Myocyte (in vitro differentiated cells): ENCODE measurements at places on chromosomes 5 and 9. TPM values are rescaled to one million over a fixed set of nuclear protein-coding genes. Genes with fewer than 3 reads are reported as not detected.

DNA sequence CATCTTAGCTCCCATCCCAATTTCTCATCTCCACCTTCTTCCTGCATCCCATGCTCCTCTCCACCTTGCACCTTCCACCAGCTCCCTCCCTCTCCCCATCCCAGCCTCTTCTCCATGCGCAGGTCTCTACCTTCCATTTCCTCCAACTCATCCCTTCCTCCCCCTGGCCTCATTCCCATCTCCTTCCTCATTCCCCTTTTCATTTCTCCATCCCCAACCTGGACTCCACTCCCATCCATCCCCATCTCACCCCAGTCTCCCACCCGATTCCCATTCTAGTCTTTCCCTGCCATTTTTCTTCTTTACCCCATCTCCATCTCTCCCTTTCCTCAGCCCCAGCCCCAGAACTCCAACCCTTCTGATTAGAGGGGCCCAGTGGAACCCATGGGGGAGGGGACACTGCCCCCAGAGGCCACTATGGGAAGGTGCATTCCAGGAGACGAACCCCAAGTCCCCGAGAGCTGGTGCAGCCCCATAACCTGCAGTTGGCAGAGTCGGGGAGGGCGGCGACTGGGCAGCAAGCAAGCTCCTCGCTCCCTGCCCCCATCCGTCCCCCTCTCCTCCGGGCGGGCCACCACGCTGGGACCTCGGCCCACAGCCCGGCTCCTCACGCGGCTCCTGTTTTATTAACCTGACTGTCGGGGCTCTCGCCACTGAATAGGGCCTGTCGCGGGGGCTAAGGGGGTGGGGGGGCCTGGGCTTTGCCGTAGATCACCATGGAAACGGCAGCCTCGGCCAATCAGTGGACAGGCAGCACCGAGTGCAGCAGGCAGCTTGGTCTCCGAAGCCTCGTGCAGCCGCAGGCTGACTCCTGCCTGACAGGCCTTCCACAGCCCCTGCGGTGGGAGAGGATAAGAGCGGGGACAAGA lies 66.7 kb downstream of the PCDH1 start:
- no peak for DNase-seq

- DNase-seq = peak; percentile 53
Measured at GRCh38 chr5:150313921-150314716, 11.4 kb upstream of the ARSI start.

Gene PLPP7
- 63.5 and 92.3 TPM in 2 replicates for total RNA-seq

Gene SLC24A2
- total RNA-seq = 0.26 and 0.53 TPM in 2 replicates

Gene PCDHB15
- total RNA-seq = 3.1 and 4.6 TPM in 2 replicates

DNA sequence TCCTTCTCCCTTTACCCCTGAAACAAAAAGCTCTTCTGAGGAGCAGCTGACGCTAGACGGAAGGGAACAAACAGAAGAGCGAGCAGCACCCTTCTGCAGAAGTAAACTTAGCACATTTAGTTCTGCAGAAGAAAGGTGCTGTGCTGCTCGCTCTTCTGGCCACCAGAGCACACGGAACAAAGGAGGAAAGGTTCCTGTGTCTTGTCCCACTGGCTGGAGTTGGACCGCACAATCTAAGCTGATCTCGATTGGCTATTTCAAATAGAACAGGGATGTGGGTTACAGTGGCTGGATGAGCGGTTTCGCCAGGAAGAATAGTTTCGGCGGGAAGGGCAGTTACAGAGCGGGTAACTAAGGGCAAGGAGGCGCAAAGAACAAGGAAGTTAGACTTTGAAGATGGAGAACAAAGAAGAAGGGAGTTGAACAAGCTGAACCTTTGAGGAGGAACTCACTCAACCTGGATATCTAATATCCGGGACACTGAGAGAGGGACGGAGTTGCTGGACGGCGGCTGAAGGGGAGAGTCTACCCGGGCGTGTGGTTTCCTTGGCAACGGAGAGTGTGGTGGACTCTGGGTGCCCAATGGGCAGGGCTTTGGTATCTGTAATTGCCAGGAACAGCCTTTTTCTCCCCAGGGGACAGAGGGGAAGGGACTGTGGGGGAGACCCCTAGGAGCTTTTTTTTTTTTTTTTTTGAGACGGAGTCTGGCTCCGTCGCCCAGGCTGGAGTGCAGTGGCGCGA lies 7.1 kb downstream of the GTF3C5 start:
- DNase-seq = no peak

Gene UAP1L1
- 40.2 and 46.4 TPM in 2 replicates for total RNA-seq

DNA sequence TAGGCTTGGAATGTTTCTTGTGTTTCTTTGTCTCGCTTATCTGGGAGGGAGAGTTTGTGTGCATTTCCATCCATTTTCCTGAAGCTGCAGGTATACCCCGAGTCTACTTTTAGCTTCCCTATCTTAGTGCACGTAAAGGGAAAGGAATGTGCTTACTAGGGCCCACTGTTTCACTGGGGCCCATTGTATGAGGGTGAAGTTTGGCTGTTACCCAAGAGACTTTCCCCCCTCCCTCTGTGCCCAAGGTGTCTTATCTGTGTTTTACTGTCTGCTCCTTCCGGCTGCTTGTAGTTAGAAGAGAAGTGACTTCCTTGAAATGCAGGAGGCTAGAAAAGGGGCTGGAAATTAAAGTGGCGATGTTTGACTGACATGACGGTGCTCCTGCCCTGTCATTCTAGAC lies 12.1 kb upstream of the BTNL3 start:
- no peak for DNase-seq

DNA sequence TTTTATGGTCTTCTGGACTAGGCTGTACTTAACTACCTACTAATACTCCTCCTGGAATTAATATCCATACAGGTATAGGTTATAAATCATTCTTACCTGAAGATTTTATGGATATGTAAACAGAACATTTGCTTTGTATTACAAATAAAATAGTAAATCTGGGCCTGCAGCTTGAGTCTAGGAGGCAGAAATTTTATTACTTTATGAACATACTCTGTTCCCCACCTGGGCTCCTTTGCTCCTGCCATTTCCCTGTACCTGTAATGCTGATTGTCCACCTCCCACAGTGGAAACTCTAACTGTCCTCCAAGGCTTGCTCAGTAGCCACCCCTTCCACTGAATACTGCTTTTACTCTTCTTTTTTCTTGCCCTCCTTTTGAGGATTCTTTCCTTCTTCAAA lies 108.0 kb downstream of the PAM start:
- no peak for DNase-seq

- no peak for DNase-seq
Measured at GRCh38 chr9:107905308-107906020, 415.9 kb upstream of the KLF4 start.

- DNase-seq = no peak
Measured at GRCh38 chr9:70012569-70012968, 31.1 kb upstream of the MAMDC2 start.

Gene DND1
- total RNA-seq = 0.52 and 1.0 TPM in 2 replicates

DNA sequence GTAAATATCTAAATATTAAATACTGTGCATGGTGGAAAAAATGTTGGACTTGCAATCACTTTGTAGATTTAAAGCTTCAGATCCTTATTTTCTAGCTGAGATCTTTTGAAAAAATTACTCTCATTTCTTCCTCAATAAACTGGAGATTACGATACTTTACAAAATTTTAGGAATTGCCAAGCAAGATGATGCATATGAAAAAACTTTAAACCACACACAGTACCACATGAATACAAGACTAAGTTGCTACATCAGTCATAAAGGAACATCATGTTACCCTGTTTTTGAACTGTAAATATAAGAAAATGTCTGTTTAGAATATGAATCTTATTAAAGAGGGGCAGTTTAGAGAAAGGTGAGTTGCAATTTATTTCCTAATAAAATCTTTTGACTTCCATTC lies 703.6 kb upstream of the NUDT12 start:
- no peak for DNase-seq

- peak; percentile 37 for DNase-seq
Measured at GRCh38 chr9:69898714-69899209, 78.1 kb downstream of the CFAP95 start.

- no peak for DNase-seq
Measured at GRCh38 chr9:88835038-88835466, 156.2 kb upstream of the S1PR3 start.

Gene CD274
- 0.78 and 0.94 TPM in 2 replicates for total RNA-seq

Gene OCLN
- 0.10 and 0.40 TPM in 2 replicates for total RNA-seq

Gene GLRA1
- total RNA-seq = not detected in 2 replicates

Gene SPARC
- total RNA-seq = 4,412 and 4,598 TPM in 2 replicates

Gene SPATA9
- 1.4 and 1.7 TPM in 2 replicates for total RNA-seq

GRCh38 chr5:159550951-159551350 lies 220.7 kb upstream of the IL12B start:
- DNase-seq = no peak

DNA sequence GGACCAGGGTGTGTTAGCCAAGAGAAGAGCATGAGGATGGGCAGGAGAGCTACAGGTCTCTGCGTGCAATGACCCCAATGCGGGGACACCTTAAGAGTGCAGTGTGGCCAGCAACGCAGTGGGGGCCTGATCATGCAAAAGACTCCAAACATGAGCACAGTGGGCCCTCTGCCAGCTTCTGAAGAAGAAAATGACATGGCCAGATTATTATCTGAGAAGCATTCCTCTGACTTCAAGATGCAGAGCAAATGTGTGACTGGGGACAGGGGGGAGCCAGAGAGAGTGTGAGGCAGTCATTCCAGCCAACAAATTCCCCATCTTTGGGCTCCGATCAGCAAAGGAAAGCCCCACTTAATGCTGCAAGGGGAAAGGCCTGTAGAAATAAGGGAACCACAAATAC lies 229.4 kb downstream of the CDK5RAP2 start:
- DNase-seq = no peak

- no peak for DNase-seq
Measured at GRCh38 chr5:180620014-180620413, 28.7 kb upstream of the SCGB3A1 start.

DNA sequence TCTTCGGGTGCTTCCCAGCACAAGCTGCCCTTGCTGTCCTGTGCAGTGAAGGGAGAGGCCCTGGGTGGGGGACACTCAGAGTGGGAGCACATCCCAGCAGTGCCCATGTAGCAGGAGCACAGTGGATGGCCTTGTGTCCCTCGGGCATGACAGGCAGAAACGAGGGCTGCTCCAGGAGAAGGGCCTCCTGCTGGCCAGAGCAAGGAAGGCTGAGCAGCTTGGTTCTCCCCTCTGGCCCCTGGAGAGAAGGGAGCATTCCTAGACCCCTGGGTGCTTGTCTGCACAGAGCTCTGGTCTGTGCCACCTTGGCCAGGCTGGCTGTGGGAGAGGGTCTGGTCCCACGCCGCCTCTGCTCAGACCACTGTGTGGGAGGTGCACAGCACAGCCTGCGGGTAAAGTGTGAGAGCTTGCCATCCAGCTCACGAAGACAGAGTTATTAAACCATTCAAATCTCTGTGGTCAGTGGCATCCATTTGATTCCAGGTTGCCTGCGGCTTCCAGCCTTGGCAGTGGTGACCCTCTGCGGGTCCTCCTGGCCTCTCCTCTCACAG lies 18.3 kb downstream of the FBXW5 start:
- no peak for DNase-seq

GRCh38 chr5:179406031-179406961 lies 61.0 kb upstream of the ADAMTS2 start:
- DNase-seq = no peak

Gene CATSPER3
- total RNA-seq = not detected in 2 replicates

DNA sequence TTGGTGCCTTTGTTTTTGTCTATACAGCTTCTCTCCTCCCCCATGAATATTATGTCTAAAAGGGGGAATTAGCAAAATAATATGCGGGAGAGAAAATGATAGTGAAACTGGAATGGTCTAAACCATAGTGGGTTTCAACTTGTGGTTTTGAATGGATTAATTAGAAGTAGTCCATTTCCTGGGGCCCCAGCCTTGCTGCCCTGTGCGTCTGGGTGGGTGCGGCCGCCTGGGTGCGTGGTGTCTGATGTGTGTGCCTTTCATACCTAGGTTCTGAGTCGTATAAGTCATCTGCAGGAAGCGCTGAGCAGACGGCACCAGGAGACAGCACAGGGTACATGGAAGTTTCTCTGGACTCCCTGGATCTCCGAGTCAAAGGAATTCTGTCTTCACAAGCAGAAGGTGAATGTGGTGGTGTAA lies 120.0 kb upstream of the CACNA1B start:
- peak; percentile 45 for DNase-seq

Gene PCDHA9
- under 0.01 and 0.03 TPM in 2 replicates for total RNA-seq

DNA sequence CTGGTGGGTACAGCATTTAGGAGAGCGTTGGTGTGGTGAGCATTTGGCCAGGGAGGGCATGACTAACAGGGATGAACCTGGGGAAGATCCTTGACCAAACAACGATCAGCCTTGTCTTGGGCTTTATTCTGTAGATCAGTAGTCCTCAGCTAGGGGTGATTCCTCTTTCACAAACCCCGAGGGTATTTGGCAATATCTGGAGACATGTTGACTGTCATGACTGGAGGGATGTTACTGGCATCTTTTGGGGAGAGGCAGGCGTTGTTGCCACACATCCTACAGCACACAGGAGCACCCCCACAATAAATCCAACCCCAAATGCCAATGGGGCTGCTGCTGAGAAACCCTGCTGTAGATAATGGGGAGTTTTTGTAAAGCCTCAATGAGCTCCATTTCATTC lies 43.9 kb downstream of the OSTF1 start:
- no peak for DNase-seq

Gene LCP2
- total RNA-seq = 0.11 TPM in 1 of 2 replicates, not detected in the other

- no peak for DNase-seq
Measured at GRCh38 chr9:122396614-122397148, 25.9 kb downstream of the PTGS1 start.

DNA sequence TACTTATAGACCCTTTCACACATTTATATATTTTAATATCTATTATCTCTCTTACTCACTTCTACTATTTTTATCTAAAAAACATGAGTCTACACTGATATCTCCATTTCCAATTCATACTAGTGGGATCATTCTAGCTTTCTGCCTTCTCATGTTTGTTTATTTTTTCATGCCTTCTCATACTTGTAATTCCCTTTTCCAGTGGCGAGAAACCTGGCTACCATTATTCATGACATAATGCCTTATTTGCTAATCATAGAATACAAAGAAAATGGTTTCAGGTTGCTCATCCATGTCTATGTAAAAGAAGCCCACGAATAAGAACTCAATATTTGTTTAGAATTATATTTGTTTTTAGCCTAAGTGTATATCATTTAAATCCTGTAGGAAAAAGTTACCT lies 232.7 kb upstream of the ACTBL2 start:
- DNase-seq = no peak

- DNase-seq = no peak
Measured at GRCh38 chr5:131789765-131790164, 7.1 kb downstream of the FNIP1 start.

- peak; percentile 28 for DNase-seq
Measured at GRCh38 chr9:80954521-80954920, 734.8 kb downstream of the TLE1 start.

DNA sequence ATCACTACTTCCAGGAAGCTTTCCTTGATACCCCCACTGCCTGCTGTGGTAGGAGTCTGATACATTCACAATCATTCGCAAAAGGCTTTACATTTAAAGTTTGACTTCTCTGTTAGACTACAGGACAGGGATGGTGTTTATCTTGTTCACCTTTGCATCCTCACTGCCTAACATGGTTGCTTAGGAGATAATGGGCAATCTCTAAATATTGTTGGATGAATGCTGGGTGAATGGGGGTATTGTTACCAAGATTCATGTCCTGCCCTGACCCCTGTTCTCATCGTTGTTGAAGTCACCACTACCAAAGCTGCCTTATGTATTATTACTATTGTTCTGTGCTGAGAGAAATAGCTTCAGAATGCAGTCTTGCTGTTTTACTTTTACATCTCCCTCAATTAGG lies 7.7 kb upstream of the TMEFF1 start:
- no peak for DNase-seq

GRCh38 chr9:133071484-133072150 lies 9.8 kb downstream of the CEL start:
- DNase-seq = no peak

Gene PTRH1
- 35.6 and 57.0 TPM in 2 replicates for total RNA-seq
